Natural killer cell (primary cell): ENCODE measurements at places on chromosomes 16 and 17.

- no peak for DNase-seq
These were observed 18.4 kb downstream of the BAHCC1 start for GRCh38 chr17:81413497-81414135.

DNA sequence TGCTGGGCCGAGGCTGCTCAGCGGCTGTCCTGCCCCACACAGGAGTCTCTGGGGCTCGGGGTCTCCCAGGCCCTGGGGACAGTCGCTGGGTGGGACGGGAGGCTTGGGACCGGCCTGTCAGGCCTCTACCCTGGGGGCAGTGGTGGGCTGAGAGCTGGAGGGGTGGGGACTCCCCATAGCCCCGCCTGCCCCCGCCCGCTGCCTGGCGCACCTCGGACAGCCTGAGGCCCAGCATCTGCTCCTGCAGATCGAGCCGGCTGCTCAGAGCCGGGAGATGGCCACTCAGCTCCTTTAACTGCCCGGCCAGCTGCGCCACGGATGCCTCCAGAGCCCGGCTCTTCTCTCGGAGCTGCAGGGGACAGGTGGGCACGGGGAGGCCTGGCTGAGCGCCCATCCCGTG is 6.7 kb downstream of the PERCC1 start:
- no peak for DNase-seq

DNA sequence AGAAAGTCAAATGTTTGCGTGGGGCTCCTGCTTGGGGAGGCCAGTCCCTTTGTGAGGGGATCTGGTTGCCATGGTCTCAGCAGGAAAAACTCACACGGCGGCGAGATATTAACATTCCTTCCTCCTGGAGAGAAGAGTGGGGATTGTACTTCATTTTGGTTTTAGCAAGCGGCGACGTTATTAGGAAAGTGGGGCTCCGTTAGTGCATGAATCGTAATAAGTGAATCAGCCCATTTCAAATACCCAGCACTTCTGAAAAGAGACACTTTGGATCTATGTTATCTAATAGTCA is 41.6 kb upstream of the METRNL start:
- DNase-seq, result no peak

DNA sequence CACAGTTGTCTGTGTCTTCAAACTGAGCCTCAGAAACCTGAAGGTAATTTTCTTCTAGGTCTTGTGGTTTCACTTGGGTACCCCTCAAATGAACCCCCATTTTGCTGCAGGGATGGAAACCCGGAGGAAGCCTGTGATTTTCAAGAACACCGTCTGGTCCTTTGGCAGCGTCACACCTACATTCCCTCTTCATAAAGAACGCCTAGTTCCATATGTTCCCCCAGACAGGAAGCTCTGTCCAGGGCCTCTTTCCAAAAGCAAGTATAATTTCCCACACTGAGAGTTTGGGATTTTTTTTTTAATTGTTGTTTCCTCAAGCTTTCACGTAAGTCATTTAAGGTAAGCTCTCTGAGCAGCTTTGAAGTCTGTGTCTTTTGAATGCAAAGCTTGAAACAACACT is 515.0 kb downstream of the TMEM114 start:
- no peak for DNase-seq

DNA sequence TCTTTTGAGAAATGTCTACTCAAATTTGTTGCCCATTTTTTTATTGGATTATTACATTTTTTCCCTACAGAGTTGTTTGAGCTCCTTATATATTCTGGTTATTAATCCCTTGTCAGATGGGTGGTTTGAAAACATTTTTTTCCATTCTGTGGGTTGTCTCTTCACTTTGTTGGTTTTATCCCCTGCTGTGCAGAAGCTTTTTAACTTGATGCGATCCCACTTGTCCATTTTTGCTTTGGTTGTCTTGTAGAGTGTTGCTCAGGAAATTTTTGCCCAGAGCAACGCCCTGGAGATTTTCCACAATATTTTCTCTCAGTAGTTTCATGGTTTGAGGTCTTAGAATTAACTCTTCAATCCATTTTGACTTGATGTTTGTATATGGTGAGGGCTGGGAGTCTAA is 592.8 kb upstream of the GOT2 start:
- no peak for DNase-seq

DNA sequence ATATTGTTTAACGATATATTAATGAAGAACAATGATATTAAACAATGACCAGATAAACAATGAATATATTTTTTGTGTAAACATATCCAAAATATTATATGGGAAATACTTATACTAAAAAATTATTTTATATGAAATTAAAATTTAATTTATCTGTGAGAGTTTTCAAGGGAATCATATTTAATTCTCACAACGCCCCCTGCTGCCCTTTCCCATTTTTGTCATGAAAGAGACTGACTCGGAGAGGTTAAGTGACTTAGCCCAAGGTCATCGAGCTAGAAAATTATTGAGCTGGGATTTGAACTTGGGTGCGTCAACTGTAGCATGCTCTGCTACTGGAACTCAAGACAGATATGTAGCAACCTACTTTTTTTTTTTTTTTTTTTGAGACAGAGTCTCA is 7.2 kb upstream of the MYCBPAP start:
- DNase-seq, result no peak

DNA sequence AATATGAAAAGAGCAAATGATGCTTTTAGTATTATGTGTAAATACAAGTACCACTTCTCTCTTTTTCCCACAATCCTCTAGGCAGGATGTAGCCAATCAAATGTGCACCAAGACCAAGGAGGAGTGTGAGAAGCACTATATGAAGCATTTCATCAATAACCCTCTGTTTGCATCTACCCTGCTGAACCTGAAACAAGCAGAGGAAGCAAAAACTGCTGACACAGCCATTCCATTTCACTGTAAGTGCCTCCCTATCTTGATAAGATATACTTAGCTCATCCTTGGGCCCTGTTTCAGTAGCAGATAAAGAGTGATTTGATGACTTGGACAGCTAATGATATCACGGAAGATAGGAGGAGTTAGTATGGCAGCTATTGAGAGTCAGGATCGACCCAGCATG is 33.7 kb downstream of the TADA2A start:
- no peak for DNase-seq

GRCh38 chr16:89791278-89791995 is 25.0 kb downstream of the FANCA start:
- DNase-seq, result no peak

DNA sequence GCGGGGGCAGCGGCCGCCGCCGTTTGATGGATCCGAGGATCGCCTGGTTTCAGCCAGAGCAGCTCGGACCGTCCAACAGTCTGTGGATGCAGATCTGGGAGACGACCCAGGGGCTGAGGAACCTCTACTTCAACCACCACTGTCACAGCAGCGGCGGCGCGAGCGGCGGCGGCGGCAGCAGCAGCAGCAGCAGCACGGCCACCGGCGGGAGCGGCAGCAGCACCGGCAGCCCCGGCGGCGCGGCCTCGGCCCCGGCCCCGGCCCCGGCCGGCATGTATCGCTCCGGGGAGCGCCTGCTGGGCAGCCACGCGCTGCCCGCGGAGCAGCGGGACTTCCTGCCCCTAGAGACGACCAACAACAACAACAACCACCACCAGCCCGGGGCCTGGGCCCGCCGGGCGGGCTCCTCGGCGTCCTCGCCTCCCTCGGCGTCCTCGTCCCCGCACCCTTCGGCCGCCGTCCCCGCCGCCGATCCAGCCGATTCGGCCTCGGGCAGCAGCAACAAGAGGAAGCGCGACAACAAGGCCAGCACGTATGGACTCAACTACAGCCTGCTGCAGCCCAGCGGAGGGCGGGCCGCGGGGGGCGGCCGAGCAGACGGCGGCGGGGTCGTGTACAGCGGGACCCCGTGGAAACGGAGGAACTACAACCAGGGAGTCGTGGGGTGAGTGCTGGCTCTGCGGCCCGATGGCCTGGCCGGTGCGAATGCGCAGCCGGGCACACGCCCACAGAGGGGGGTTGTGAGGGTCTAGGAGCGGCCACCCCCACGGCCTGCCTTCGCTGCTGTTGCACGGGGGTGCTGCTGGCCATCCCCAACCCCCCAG is 702 bp downstream of the TENT4B start:
- DNase-seq, result no peak

DNA sequence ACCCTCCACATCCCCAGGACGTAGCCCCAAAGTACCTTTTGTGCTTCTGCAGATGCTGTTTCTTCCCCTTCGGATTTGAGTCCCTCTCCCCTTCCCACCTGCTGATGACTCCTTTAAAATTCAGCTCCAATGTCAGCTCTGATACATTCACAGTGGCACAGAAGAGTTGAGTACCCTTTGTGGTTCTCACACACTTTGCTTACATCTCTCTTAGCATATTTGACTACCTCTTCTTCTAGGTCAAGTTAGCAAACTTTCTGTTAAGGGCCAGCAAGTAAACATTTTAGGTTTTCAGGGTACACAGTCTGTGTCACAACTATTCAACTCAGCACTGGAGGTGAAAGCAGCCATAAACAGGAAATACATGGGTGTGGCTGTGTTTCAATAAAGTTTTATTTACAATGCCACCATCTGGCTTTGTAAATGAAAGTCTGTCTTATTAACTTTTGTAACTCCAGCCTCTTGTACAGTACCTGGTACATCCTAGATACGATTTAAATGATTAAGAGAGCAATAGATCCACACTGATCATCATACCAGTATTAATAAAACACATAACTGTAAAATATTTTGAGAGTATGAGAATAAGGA is 161.7 kb downstream of the SOX9 start:
- no peak for DNase-seq

- DNase-seq, result no peak
These were observed 49.7 kb downstream of the NF1 start for GRCh38 chr17:31144428-31144827.

DNA sequence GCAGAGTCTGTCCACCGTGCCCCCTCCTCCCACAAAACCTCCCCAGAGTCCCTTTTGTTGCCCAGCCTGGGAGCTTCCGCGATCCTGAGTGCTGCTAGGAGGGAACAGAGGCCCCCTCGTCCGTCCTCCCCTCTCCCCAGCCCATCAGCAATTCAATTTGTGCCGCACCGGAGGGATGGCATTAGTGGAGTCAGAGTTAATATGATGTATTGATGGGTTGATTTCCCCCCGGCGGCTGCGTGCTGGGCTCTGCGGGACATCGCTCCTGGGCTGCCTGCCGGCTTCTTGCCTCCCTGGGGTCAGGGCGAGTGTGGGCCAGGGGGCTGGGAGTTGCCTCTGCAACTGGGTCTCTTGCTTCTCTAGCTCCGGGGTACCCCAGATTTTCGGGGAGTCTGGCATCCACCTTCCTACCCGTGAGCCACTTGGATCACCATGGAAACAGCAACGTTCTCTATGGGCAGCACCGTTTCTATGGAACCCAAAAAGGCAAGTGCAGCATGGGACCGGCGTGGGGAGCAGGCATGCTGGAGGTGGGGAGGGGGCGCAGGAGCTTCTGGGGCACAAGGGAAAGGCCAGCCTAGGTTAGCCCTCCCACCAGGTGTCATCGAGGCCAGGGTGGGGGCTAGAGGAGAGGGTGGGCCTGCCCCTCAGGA is 42.9 kb downstream of the BAHCC1 start:
- DNase-seq, result no peak

DNA sequence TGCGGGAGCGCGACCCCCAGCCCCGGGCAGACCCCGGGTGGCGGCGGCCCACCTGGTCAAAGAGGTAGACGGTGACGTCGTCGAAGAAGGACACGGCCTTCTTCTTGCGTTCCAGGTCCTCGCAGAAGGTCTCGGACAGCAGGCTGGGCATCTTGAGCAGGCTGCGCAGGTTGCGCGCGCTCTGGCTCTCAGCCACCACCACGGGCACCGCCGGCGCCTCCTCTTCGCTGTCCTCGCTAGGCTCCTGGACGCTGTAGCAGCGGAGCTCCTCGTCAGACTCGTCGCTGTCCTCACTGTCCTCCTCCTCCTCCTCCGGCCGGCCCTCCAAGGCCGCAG is 45.2 kb upstream of the PVALEF start:
- DNase-seq, result no peak

DNA sequence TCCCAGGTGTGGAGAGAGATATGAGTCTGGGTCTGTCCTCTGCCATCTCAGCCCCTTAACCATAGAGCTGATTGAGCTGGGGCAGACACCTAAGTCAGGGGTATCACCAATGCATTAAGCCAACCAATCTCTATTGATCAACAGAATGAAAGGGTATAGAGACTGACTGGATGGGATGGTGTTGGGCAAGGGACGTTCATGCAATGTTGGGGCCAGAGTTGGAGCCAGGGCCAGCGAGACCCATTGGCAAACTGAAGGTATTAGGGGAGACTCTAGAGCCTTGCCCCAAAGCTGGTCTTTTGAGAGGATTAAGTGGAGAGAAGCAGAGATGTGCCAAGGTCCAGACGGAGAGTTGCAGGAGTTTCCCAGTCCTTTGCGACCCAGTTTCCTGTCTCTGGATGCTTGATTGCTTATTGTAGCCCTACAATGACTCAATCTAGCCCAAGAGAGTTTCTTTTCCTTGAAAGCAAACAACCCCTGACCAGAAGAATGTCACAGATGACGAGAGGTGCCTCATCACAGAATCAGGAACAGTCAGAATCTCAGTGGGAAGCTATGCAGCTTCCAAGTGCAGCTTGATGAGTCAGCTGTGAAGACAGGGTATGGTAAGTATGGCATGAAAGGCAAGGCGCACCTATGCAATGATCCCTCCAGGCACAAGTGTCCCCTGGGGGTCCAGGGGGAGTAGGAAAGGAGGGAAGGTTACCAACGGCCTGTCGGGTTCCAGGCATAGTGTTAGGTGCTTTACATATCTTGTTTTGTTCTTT is 137.2 kb downstream of the UTP18 start:
- DNase-seq, result no peak

DNA sequence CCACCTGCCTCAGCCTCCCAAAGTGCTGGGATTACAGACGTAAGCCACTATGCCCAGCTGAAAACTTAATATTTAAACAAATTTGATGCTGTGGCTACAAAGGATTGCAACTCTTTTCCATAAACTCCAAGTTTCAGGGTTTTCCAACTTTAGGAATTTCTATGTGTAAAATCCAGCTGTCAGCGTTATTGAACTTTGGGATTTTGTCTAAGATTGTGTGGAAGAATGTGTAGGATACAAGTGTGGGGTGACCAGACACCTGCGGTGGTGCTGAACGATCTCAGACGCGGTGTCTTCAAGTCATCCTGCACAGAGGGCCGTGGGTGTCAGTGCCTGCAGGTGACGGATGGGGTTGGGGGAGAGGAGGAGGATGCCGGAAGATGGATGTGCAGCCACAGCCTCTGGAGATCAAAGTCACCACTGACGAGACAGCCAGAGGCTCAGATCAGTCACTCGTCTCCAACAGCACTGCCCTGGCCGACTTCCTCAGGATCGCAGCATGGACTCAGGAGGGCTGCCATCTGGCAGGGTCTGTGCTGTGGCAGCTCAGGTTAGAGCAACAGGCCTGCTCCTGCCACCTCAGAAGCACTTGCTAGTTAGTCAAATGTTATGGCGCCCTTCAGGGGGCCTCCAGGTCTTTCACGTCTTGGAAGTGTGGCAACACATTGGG is 13.0 kb downstream of the ACSF3 start:
- peak; percentile 9 for DNase-seq

- no peak for DNase-seq
These were observed 44.0 kb downstream of the SPOP start for GRCh38 chr17:49633762-49634484.

DNA sequence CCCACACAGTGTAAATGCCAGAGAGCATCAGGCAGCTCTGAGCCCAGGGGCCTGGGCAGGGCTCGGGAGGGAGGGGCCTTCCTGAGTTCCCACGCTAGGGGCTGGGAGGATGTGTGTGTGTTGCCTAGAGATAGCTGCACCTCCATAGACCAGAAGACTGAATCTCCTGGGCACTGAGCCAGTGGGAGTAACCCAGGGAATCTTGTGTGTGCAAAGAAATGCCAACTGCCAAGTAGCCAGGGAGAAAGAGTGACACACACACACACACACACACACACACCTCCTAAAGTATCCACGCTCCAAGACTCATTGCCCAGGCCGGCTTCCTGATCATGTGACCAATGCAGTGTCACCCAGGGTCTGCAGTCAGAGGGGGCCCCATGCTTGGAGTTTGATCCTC is 166.2 kb upstream of the RPL38 start:
- DNase-seq, result no peak
